ENCODE measurements at places on chromosomes 3 and 15.

DNA sequence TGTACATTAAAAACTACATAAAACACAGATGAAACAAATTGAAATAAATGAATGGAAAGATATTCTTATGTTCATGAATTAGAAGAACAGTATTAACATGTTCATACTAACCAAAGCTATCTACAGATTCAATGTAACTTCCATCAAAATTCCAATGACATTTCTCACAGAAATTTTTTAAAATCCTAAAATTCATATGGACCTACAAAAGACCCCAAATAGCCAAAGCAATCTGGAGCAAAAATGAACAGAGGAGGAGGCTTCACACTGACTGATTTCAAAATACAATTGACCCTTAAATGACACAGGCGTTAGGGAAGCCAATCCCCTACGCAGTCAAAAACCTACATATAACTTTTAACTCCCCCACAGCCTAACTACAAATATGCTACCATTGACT lies 39.4 kb downstream of the KPNA1 start:
- DNase-seq: no peak

- DNase-seq: no peak
Measured at GRCh38 chr3:127534161-127534451, 56.4 kb downstream of the TPRA1 start.

- DNase-seq: no peak
Measured at GRCh38 chr3:33877187-33877586, 78.8 kb downstream of the PDCD6IP start.

GRCh38 chr15:46644501-46645481 lies 1010.0 kb downstream of the SQOR start:
- no peak for DNase-seq

- peak; percentile 79 for DNase-seq
Measured at GRCh38 chr3:119731560-119732343, 28.9 kb downstream of the CFAP91 start.

DNA sequence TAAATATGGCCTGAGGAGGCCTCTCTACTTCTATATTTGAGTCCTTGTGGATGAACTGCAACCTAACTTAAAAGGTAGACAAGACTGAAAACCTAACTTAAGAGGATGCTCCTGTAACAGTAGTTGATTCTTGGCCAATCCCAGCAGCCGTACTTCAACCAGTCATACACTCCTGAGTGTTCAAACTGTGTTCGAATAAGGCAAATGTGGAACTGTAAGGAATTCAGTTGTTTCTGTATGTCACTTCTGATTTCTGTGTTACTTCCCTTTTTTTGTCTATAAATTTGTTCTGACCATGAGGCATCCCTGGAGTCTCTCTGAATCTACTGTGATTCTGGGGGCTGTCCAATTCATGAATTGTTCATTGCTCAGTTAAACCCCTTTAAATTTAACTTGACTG lies 20.5 kb downstream of the GALK2 start:
- no peak for DNase-seq

DNA sequence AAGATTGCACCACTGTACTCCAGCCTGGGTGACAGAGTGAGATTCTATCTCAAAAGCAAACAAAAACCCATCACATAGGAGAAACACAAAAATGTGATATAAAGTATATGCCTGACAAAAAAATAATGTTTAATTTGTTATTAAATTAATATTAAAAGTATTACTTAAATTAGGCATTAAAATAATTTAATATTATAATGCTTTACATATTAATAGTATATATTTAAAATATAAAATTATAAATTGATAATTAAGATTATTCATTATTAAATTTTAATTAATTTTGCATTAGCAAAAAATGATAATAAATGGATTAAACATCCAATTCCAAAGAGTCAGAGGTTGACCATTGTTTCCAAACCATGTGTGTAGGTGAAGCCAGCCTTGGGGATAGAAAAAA lies 22.0 kb upstream of the GABRA5 start:
- no peak for DNase-seq

- no peak for DNase-seq
Measured at GRCh38 chr3:16913264-16913580, 28.5 kb downstream of the PLCL2 start.

- no peak for DNase-seq
Measured at GRCh38 chr3:13088028-13089006, 15.1 kb upstream of the IQSEC1 start.

DNA sequence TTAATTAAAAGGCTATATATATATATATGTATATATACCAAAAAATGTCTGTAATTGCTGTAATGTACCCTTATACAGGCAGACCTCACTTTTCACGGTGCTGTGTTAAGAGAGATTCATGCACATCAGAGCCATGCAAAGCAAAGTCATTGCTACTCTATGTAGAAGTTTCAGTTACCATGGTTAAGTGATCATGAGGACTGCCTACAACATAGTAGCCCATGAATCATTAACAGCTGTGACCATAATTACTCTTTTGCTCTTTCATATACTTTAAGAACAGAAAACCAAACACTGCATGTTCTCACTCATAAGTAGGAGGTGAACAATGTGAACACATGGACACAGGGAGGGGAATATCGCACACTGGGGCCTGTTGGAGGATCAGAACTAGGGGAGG lies 225.3 kb upstream of the EPHA3 start:
- DNase-seq: no peak

DNA sequence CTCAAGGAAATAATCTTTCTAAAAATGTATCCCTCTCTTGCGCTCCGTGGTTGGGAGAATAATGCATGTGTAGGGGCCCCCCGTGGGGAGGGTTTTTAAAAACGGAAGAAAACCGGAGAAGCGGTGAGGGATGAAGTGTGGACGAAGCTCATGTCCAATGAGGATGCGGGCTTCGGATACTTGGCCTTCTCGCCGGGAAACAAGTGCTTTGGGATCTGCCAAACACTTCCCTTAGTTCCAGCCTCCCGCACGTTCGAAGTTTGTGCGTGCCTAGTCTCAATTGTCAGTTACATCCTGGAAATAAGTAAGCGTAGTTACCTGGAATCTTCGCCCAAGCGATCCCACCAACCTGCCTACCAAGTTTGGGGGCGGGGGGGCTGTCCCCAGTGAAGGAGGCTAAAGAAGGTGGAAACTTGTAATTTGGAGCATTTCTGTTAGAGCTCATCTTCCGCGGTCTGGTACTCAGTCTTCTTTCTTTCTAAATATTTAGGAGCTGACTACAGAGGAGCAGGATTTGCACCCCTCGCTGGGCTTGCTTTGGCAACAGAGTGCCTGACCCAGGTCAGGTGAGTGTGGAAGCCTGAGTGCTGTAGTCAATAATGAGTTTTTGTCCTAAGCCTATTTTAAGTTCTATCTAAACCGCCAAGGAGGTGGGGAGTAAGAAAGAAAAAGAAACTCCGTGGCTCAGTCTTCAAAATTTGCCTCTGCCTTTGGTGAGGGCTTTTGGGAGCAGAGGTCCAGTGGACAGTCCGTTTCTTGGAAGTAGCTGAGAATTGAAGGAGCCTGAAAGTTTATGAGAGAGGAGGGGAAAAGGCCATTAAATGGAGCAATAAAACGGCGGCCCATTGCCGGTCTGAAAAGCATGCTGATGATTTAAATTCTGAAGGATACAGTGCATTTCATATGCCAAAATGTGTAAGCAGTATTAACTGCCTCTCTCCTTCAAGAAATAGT lies 1.1 kb downstream of the ITPR1 start:
- DNase-seq: peak; percentile 34

GRCh38 chr3:134106580-134106979 lies 76.9 kb upstream of the SLCO2A1 start:
- DNase-seq: no peak

- DNase-seq: no peak
Measured at GRCh38 chr15:25785641-25786025, 77.5 kb downstream of the ATP10A start.

DNA sequence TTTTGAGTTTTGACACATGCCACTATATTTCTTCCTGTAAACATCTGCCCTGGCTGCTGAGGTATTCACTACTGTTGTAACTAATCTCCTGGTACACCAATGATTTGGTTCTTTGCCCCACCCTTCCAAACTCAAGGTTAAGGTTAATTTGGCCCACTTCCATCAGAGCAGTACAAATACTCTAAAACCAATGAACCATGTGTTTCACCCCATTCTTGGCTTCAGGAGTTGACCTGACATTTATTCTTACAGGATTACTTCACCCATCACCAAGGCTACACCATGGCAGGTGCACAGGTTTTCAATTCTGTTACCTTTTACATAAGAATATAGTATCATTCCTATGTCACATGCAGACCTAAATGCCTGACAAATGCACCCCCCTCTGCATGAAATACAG lies 1179.9 kb downstream of the ZPLD1 start:
- DNase-seq: no peak

GRCh38 chr3:179512378-179512777 lies 50.3 kb upstream of the ACTL6A start:
- peak; percentile 8 for DNase-seq

DNA sequence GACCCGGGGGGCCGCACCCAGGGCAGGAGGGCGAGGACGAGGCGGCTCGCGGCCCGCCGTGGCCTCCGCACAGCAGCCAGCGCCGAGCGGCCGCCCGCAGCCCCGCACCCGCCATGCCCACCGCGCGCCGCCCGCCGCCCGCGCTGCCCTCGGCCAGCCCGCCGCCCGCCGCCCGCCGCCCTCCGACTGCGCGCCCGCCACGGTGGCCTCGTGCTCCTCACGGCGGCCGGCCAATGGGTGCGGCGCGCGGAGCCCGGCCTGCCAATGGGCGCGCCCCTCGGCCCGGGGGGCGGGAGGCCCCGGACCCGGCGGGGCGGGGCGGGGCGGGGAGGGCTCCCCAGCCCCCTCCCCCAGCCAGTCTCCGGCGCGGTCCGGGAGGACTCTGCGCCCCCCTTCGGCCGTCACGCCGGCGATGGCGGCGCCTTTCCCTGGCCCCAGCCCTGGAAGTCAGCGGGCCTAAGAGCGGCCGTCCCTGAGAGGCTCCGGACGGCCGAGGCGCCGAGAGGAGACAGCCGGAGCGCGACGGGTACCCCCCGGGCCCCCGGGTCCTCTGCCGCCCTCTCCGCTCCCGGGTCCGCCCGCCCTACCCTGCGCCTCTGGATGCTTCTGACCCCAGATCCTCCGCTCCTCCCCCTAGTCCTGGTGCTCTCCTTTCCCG lies at the start of gene NT5DC2:
TSS of gene NT5DC2 (minus strand) at position 235 of the 658 bp plus-strand sequence. CDS start at position 115, 120 bp downstream.
- DNase-seq: peak; percentile 59

GRCh38 chr3:78148986-78149717 lies 1109.3 kb downstream of the ROBO2 start:
- no peak for DNase-seq

- no peak for DNase-seq
Measured at GRCh38 chr3:196949285-196949619, 6.9 kb upstream of the NCBP2 start.

DNA sequence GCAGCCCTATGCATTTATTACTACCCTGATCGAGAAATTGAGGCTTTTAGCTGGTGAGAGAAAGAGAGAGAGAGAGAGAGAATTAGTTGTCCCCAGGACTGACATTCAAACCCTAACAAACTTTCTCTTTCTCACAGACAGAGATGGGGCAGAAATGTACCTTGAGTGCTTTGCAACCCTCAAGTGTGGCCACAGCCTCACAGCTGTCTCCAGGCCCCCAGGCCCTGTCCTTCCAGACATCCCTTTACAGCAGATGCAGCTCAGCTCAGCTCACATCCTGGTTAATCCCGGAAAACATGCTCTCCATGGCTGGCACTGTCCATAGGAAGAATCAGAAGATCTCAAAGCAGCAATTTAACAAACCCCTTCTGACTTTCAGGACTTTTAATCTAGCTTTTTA lies 67.6 kb downstream of the DCLK3 start:
- DNase-seq: no peak

- DNase-seq: no peak
Measured at GRCh38 chr3:158528076-158528674, 42.8 kb upstream of the MLF1 start.

DNA sequence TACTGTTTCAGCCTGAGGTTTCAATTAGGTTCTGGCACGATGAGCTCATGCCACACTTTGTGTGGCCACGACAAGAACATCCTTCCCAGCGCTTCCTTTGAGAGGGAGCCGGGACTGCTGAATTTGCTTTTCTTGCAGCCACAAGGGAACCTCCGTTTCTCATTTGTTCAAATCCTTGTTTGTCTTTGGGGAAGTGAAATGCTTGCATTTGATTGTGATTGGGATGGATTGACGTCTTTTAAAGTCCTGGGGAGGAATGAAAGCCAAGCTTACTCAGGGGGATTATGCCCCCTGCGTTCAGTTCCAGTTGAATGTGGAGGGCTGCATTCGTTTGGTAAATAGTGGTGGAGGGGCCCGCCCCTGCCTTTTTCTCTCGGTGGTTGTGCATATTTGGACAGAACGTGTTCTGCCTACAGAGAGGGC lies 277.6 kb downstream of the THSD4 start:
- no peak for DNase-seq

DNA sequence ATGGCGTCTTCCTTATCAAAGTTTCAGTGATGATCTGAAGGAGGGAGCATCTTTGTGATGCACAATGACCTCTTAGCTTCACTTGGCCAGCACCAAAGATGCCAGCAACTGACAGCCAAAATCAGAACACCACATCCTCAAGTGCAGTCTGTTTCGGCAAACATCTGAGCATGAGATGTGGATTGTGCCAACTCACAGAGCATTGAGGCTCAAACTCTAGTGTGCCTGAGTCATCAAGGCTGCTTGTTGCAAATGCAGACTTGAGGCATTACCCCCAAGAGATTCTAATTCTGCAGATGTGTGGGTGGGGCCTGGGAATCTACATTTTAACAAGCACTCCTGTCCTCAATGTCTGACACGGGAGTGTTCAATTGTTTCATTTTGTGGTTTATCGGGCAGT lies 35.8 kb downstream of the ABHD5 start:
- DNase-seq: no peak

- no peak for DNase-seq
Measured at GRCh38 chr15:80487839-80488390, 83.7 kb downstream of the ARNT2 start.

- DNase-seq: no peak
Measured at GRCh38 chr15:99619712-99620111, 53.9 kb downstream of the MEF2A start.

GRCh38 chr15:65888981-65889380 lies 19.7 kb downstream of the RAB11A start:
- DNase-seq: no peak

DNA sequence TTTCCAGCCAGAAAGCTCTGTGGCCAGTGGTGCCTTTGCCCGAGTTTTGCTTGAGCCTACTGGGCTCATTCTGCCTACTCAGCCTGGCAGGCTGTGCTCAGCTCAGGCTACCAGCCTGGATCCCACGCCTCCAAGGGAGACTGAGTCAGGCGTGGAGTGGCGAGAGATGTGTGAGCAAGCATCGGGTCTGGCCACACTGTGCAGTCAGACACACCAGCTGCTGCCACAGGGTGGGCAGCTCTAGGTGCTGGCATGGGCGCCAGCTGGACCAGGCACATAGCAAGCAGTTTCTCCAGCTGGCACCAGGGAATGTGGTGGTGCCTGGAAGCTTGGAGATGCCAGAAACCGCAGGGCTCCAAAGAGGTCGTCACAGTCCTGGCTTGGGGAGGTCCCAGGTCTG lies 498.5 kb upstream of the CNTN4 start:
- DNase-seq: peak; percentile 55

GRCh38 chr15:89745768-89746167 lies 5.3 kb downstream of the MESP1 start:
- DNase-seq: no peak

GRCh38 chr3:190326930-190327329 lies 4.7 kb upstream of the CLDN1 start:
- DNase-seq: no peak
